ENCODE measurements at places on chromosomes 3 and 15.
A peak's percentile ranks its signal among the peaks of the same experiment; 100 is the strongest.

- no peaks in the 10 kb centered on the region for H3K4me1 ChIP-seq
- H3K27me3 ChIP-seq: no peaks in the 10 kb centered on the region
- no peak for DNase-seq
- H3K27ac ChIP-seq: no peak overlapping the region
Measured at GRCh38 chr15:74808078-74808839, 4.4 kb upstream of the LMAN1L start.

- no peaks in the 10 kb centered on the region for H3K27me3 ChIP-seq
- no peak overlapping the region for H3K27ac ChIP-seq
- no peak overlapping the region for H3K4me3 ChIP-seq
Measured at GRCh38 chr3:81395739-81396513, 365.5 kb downstream of the GBE1 start.

- no peak overlapping the region for H3K4me3 ChIP-seq
- DNase-seq: no peak
- H3K36me3 ChIP-seq: no peaks in the 10 kb centered on the region
- H3K27ac ChIP-seq: peak overlapping the region; percentile 78
- H3K4me1 ChIP-seq: no peaks in the 10 kb centered on the region
- no peaks in the 10 kb centered on the region for H3K27me3 ChIP-seq
Measured at GRCh38 chr3:32110233-32110760, 3.9 kb downstream of the GPD1L start.

DNA sequence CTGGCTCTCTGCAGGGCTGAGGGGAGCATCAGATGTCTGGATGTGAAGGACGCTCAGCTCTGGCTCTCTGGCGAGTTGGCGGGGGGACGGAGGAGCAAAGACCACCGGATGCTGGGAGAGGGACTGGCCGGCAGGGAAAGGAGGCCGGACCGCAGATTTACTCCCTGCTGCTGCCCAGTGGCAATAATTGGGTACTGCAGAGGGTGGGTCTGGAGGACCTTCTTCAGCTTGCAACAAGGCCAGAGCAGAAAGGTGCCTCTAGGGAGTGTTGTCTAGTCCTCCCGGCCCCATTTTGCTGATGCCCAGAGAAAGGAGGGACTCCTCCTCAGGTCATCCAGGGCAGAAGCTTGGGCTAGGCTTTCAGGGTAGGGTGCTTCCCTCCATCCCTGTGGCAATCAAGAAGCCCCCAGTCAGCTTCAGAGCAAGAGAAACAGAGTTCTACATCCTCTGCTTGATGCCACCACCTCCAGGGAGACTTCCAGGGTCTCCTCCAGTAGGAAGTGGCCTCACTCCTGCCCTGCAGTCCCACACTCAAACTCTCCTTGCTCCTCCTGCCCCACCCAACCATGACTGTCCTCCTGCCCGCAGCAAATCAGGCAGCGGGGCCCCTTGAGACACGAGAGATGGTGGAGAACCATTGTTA, 20.3 kb upstream of the CSPG4 start:
- DNase-seq: no peak
- peak overlapping the region; percentile 57 for H3K27ac ChIP-seq
- peaks cover 7% of the 10 kb centered on the region for H3K4me1 ChIP-seq
- no peak overlapping the region for H3K4me3 ChIP-seq
- no peaks in the 10 kb centered on the region for H3K36me3 ChIP-seq

GRCh38 chr3:134822090-134822489, 27.0 kb downstream of the EPHB1 start:
- H3K27me3 ChIP-seq: no peaks in the 10 kb centered on the region
- no peaks in the 10 kb centered on the region for H3K4me1 ChIP-seq
- no peak overlapping the region for H3K4me3 ChIP-seq

- H3K4me3 ChIP-seq: no peak overlapping the region
- no peaks in the 10 kb centered on the region for H3K36me3 ChIP-seq
- peak overlapping the region; percentile 84 for H3K27ac ChIP-seq
- H3K27me3 ChIP-seq: no peaks in the 10 kb centered on the region
- H3K4me1 ChIP-seq: no peaks in the 10 kb centered on the region
- DNase-seq: no peak
Measured at GRCh38 chr3:42846685-42847522, 28.8 kb downstream of the CYP8B1 start.

DNA sequence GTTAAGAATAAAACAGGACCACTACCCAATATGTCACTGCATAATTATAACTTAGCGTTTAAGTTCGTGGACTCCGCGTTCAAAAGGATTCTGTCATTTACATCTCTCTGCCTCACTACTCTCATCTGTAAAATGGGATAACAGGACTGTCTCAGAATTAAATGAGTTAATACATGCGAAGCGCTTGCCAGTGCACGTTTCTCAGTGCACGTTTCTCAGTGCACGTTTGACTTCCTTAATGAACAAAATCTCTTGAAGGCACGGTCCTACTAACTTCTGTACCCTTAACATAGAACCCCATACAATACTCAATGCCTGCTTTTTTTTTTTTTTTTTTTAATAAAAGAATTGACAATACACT, 499 bp downstream of the RABL3 start:
- H3K4me1 ChIP-seq: no peaks in the 10 kb centered on the region
- H3K36me3 ChIP-seq: no peaks in the 10 kb centered on the region
- peak overlapping the region; percentile 97 for H3K4me3 ChIP-seq

- peaks cover 14% of the 10 kb centered on the region for H3K27me3 ChIP-seq
- H3K36me3 ChIP-seq: no peaks in the 10 kb centered on the region
- no peak overlapping the region for H3K4me3 ChIP-seq
- H3K4me1 ChIP-seq: no peaks in the 10 kb centered on the region
- DNase-seq: no peak
Measured at GRCh38 chr15:96818861-96819260, 488.4 kb downstream of the NR2F2 start.

DNA sequence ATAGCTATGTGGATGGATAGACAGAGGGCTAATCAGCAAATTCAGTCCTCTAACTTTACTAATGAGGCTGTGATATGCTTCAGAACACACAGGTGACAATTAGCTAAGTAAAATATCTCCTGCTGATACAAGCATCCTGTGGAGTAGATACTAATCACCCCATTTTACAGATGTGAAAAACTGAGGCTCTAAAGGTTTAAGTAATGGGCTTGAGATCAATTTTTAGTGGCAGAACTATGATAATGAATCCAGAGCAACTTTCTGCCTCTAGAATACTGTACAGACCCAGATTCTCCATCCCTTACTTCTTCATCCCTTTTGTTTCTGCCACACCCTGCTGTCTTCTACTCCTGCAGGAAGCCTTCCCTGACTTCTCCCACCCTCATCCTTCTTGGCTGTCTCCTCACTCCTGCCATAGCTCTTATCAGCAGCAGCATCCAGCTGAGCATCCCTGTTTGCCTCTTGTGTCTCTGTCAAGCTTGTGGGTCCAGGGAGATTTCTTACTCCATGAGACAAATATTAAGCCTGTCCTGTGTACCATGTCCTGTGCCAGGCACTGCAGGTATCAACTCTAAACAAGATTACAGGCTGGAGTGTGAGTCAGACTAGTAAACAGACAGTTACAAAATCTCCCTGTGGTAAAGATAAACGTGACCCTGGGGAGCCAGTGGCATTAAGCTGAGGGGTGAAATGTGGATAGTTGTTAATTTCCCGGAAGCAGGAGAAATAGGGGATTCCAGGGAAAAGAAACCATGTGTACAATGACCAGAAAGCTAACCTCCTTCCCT, 39.2 kb downstream of the SLC6A11 start:
- H3K27me3 ChIP-seq: no peaks in the 10 kb centered on the region
- no peak for DNase-seq
- no peaks in the 10 kb centered on the region for H3K4me1 ChIP-seq
- no peaks in the 10 kb centered on the region for H3K36me3 ChIP-seq

DNA sequence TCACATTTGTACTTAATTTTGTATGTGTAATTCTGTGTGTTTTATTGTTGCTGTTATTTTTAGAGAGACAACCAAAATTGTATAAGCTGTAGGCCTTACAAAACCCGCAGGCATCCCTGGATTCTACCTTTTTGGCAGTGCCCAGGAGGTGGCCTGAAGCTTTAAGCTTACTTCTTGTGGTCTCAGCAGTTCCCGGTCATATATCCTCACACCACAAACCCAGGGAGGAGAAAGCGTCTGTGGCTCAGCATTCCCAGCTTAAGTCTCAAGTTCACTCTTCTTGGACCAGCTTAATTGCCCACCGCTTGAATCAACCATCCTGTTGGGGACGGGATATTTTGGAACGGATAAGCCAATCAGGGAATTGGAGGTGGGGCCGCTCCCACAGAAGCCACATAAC, 36.7 kb downstream of the C2CD4A start:
- no peak overlapping the region for H3K4me3 ChIP-seq
- DNase-seq: no peak

DNA sequence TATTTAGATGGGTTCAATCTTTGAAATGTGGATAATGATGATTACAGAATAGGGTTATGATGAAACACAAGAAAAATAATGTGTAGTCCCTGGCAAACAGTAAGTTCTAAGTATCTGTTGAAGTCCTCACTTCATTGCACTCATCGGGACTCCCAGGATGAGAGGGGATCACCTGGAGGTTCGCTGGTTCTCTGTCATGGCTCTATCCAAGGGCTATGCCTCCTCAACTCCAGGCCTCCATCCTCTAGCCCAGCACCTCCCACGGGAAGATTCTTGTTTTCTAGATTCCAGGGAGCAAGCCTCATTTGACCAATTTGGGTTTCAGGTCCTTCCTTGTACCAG, 45.5 kb downstream of the ANP32A start:
- H3K27ac ChIP-seq: peak overlapping the region; percentile 80
- DNase-seq: no peak
- H3K36me3 ChIP-seq: no peaks in the 10 kb centered on the region

- H3K4me1 ChIP-seq: no peaks in the 10 kb centered on the region
- peak overlapping the region; percentile 3 for H3K27ac ChIP-seq
- no peaks in the 10 kb centered on the region for H3K36me3 ChIP-seq
Measured at GRCh38 chr15:39504808-39505207, 76.1 kb upstream of the THBS1 start.

DNA sequence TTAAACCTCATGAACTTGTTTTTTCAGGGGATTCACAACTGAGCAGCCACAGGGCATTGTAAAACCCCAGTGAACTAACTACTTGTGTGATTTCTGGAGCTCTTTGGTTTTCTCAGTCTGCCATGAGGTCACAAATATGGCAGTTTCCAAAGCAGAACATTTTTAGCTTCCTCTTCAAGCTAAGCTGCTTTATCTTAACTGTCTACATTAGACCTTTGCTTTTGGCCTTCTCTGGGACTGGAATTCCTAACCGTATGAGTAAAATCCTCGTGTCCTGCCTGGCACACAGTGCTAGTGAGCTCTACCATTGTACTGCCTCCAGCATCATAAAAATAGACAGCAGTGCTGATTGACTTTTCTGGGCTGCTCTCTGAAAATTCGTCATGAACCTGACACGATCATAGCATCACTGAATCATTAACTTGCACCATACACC, 22.1 kb downstream of the CDIN1 start:
- H3K27ac ChIP-seq: peak overlapping the region; percentile 11

DNA sequence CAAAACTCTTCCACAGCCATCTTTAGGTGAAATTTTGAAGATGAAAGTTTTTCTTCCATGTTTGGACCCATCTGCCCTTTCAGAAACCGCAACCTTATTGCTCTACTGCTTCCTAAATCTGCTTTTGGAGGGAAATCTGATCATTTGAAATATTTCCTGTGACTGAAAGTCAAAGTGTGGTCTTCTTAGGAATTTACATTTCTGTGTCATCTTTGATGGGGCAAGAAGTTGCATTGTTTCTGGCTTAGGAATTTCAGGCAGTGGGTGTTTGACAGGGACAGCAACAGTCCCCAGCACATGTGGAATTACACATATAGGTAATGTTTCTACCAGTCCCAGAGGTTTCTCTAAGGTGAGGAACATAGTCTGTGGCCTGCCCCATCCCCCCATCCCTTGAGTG, 5.3 kb upstream of the TYRO3 start:
- H3K4me3 ChIP-seq: no peak overlapping the region
- no peaks in the 10 kb centered on the region for H3K27me3 ChIP-seq
- no peaks in the 10 kb centered on the region for H3K36me3 ChIP-seq
- H3K27ac ChIP-seq: no peak overlapping the region

- H3K4me3 ChIP-seq: no peak overlapping the region
Measured at GRCh38 chr3:13621381-13622221, 72.7 kb downstream of the FBLN2 start.

GRCh38 chr3:86837871-86838270, 153.1 kb downstream of the VGLL3 start:
- no peaks in the 10 kb centered on the region for H3K4me1 ChIP-seq
- DNase-seq: no peak

DNA sequence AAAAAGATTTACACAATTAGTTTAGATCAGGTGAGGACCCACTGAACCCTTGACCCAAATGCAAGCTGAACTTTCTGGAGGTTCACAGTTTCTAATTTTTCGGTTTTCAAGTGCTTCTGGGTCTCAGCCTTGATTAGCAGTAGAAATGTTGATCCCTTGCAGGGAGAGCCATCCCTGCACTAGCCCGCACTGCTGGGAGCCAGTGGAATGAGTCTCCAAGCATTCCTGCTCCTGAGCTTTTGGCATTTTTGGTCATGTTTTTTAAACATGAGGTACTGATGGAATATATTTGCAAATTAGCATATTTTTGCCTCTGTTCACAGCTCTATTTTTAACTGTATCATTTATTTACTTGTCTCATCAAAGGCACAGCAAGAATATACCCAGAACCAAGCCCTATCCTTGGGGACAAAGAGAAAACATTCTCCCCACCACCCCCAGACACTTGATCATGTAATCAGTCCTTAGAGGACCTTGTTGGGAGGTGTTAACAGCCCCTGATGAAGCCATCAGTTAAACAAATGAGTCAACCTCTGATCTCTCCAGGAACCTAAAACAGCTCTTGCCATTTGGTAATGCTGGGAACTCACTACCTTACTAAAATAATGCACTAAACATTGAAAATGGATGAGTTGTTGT, 119.0 kb upstream of the CTDSPL start:
- H3K4me3 ChIP-seq: no peak overlapping the region
- no peak overlapping the region for H3K27ac ChIP-seq
- H3K27me3 ChIP-seq: no peaks in the 10 kb centered on the region
- H3K4me1 ChIP-seq: no peaks in the 10 kb centered on the region

DNA sequence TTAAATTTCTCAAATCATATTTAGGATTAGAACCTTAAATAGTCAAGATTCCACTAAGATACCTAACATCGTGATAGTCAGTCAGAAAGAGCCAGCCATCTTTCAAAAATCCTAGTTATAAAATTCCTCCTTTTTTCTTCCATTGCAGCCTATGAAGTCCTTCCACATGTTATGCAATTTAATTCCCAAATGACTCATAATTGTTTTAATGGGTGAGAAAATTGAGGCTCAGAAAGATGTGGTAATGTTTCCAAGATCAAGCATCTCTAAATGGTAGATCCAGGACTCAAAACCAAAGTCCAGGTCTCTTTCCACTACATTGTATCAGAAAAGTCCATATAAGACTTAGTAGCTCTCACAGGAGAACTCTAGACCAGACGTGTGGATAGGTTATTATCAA, 9.5 kb downstream of the CFAP44 start:
- no peaks in the 10 kb centered on the region for H3K27me3 ChIP-seq
- H3K27ac ChIP-seq: no peak overlapping the region
- no peaks in the 10 kb centered on the region for H3K4me1 ChIP-seq
- no peak for DNase-seq
